ENCODE measurements at places on chromosomes 4 and X. TPM values are rescaled to one million over a fixed set of nuclear protein-coding genes. Genes with fewer than 3 reads are reported as not detected.

PNMA3 gene
- 0.22 TPM for total RNA-seq

ADGRL3 gene
- total RNA-seq: 0.06 TPM

CYLC1 gene
- not detected for total RNA-seq

PLXNA3 gene
- 14.6 TPM for total RNA-seq

FOXR2 gene
- not detected for total RNA-seq

ADH1C gene
- total RNA-seq: not detected

GUCY2F gene
- not detected for total RNA-seq

AVPR2 gene
- 0.06 TPM for total RNA-seq

SYNPO2 gene
- 0.56 TPM for total RNA-seq

S100G gene
- not detected for total RNA-seq

CCKAR gene
- not detected for total RNA-seq

NOX1 gene
- not detected for total RNA-seq

PCDH18 gene
- not detected for total RNA-seq

TXK gene
- 0.16 TPM for total RNA-seq

MAGEB17 gene
- total RNA-seq: not detected

ZFYVE28 gene
- total RNA-seq: 1.8 TPM

GAGE12J gene
- total RNA-seq: not detected

NUDT10 gene
- 1.2 TPM for total RNA-seq

FANCB gene
- total RNA-seq: 2.7 TPM

ARMCX2 gene
- total RNA-seq: 0.06 TPM

MTTP gene
- total RNA-seq: not detected

MORC4 gene
- 28.2 TPM for total RNA-seq

PAGE2 gene
- total RNA-seq: not detected

IL21 gene
- total RNA-seq: not detected

NLGN4X gene
- 0.03 TPM for total RNA-seq

CXCL10 gene
- total RNA-seq: 0.07 TPM

NAP1L3 gene
- total RNA-seq: 0.32 TPM

AFP gene
- total RNA-seq: 3.2 TPM

SSX5 gene
- not detected for total RNA-seq

Measured in A549 treated with AZD2906 at 1 μM for 4 hours (cell line).